Ammon's horn (tissue), 1 donor: ENCODE measurements at places on chromosomes 5 and 9.

DNA sequence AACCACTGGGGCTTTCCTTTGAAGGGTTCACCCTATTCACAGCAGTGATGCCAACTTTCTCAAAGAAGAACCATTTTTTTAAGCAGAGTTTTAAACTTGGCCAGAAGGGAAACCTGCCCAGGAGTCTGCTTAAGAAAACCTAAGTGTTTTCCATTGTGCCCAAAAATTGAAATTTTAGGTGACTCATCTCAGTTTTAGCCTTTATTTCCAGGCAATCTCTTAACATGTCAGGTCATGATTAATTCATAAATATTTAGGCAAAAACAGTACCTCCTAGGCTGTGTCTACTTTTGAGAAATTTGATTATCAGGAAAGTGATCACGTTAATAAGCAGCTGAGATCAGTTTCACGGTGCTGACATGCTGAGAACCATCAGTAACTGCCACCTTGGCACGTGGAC is 61.9 kb downstream of the TLE1 start:
- DNase-seq, result no peak

- no peak for DNase-seq
Measured at GRCh38 chr5:174459832-174460448, 264.4 kb upstream of the MSX2 start.

DNA sequence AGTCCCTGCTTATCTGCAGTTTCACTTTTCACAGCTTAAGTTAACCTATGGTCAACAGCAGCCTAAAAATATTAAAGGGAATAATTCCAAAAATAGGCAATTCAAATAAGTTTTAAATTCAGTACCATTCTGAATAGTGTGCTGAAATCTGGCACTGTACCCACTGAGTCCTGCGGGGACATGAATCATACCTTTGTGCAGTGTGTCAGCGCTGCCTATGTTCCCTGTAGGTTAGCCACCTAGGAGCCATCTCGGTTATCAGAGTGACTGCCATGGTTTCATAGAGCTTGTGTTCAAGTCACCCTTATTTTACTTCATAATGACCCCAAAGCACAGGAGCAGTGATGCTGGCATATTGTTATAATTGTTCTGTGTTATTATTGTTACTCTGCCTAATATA is 139.9 kb downstream of the GPBP1 start:
- no peak for DNase-seq

DNA sequence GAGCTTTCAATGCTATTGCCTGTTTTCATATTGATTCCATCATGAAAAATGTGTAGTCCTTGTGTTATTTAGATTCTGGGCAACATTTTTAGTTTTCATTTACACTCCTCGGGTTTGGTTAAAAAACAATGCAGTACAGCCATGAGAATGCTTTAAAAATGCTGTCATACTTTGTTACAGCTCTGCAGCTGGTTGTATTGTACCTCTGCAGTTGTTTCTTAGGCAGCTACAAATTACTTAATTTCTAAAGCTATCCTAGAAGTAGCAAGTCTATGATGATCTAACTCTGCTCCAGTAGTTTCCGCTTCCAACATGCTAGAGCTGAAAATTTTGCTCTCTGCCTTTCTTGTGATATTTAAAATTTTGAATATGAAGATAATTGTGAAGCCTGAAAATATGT is 20.2 kb downstream of the SNX18 start:
- no peak for DNase-seq

DNA sequence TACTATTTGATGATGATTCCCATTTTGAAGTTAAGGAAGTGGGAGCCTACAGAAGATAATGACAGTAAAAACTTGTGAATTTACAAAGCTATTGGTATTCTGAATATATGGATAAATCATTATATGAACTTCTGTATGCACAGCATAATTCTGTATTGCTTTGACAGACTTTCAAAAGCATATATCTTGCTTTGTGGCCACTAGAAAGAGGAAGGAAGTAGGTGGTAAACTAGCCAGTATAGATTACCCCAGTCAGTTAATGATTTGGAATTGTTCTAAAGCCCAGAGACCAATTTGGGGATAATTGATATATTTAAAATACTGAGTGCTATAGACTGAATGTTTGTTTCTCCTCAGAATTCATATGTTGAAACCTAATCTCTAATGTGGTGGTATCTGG is 53.0 kb downstream of the NR2F1 start:
- DNase-seq, result no peak

- DNase-seq, result peak; percentile 8
Measured at GRCh38 chr5:136364307-136364706, 1.0 kb downstream of the TRPC7 start.

- DNase-seq, result peak; percentile 51
Measured at GRCh38 chr5:175288048-175288621, 155.8 kb downstream of the DRD1 start.

GRCh38 chr5:33840927-33841547 is 50.8 kb downstream of the ADAMTS12 start:
- DNase-seq, result no peak

GRCh38 chr5:174972291-174972690 is 247.9 kb downstream of the MSX2 start:
- DNase-seq, result no peak

DNA sequence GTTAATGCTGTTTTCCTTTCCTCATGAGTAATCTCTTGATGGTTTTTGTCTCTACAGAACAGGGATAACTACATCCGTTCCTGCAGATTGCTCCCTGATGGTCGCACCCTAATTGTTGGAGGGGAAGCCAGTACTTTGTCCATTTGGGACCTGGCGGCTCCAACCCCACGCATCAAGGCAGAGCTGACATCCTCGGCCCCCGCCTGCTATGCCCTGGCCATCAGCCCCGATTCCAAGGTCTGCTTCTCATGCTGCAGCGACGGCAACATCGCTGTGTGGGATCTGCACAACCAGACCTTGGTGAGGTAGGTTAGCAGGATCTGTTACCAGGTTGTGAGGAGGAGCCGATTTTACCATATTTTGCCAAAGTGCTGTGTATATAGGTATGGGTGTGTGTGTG is 148.2 kb downstream of the TLE4 start:
- DNase-seq, result no peak

DNA sequence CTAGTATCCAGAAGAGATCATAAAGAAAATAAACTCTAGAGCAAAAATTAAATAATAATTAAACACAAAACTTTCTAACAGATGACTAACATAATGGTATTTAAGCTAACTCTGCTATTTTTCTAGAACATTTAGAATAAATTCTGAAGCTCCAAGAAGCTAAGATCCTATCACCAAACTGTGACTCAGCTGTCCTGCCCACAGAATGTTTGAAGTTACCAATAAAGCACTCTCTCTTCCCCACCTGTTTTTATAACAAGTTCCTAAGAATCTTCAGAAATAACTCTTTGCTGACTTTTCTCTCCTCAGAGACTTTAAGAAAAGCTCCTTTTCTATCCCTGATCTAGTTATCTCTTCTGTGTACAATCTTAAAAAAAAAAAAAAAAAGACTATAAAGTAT is 6.0 kb upstream of the EFNA5 start:
- DNase-seq, result no peak

- DNase-seq, result peak; percentile 35
Measured at GRCh38 chr5:44536650-44537260, 147.5 kb upstream of the FGF10 start.
